Renal cortical epithelial cell (primary cell): ENCODE measurements at places on chromosomes 4 and X.

GRCh38 chrX:103148075-103148474 is 55.1 kb upstream of the NXF3 start:
- no peak for DNase-seq

DNA sequence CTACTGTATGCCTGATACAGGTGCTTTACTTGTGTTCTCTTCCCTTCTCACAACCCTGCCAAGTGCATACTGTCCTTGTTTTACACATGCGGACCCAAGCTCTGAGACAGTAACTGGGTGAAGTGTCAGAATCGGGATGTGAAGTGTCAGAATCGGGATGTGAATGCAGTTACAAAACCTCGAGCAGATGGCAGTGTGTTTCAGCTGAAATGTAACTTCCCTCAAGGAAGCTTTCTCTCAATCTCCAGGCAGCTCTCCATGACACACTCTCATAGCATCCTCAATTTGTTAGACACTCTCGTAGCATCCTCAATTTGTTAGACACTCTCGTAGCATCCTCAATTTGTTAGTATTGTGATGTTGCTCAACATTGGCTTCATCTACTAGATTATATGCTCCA is 1.1 kb upstream of the HPSE start:
- no peak for DNase-seq

- no peak for DNase-seq
These were observed 62.5 kb downstream of the PJA1 start for GRCh38 chrX:69102612-69103194.

GRCh38 chrX:42832764-42833549 is 55.0 kb upstream of the PPP1R2C start:
- peak; percentile 32 for DNase-seq

GRCh38 chr4:127783026-127783769 is 1.1 kb downstream of the HSPA4L start:
- peak; percentile 62 for DNase-seq

DNA sequence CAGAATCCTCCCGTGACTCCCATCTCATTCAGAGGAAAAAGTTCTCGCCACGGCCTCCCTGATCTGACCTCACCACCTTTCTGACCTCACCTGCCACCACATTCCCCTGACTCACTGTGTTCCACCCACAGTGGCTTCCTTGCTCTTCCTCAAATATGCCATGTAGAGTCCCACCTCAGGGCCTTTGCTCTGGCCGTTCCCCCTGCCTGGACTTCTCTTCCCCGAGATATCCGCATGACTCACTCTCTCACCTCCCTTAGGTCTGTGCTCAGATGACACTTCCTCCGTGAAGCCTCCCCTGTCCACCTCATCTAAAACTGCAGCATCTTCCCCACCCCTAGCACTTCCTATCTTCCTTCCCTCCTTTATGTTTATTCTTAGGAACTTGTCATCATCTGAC is 7.2 kb upstream of the TSPYL2 start:
- DNase-seq: no peak

GRCh38 chr4:137359691-137360315 is 172.5 kb downstream of the PCDH18 start:
- DNase-seq: no peak

- no peak for DNase-seq
These were observed 126.9 kb upstream of the GIMD1 start for GRCh38 chr4:106495476-106495875.

DNA sequence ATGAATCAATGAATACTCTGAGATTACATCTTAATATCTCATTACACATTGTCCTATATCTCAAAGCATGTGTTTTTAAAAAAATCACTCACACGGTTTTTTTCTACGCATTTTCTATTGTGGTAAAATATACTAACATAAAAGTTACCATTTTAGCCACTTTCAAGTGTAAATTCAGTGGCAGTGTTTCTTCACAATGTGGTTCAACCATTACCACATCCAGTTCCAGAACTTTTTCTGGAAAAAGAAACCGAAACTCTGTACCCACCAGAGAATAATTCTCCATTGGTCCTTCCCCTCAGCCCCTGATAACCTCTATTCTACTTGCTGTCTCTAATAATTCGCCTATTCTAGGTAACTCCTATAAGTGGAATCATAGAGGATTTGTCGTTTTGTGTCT is 35.3 kb upstream of the ACSL1 start:
- DNase-seq: no peak

- no peak for DNase-seq
These were observed 4.1 kb downstream of the PRIMPOL start for GRCh38 chr4:184653650-184654049.

DNA sequence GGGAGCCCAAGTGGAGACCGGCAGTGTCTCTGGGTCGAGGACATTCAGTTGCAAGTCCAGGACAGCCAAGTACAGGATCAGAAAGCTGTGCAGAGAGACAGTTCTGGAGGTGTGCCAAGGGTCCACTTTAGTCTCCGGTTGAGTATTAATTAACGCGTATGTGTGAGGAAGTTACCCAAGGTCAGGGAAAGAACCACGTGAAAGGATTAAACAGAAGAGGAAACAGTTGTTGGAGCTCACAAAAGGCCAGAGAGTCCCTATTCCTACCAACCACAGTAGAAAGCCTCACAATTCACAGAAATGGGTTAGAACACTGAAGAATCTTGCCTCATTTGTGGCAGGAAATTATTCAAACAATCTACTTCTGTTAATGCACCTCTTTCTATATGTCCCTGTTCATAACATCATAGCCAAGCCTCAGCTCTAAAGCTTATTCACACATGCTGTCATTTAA is 17.9 kb upstream of the NSUN7 start:
- peak; percentile 82 for DNase-seq

DNA sequence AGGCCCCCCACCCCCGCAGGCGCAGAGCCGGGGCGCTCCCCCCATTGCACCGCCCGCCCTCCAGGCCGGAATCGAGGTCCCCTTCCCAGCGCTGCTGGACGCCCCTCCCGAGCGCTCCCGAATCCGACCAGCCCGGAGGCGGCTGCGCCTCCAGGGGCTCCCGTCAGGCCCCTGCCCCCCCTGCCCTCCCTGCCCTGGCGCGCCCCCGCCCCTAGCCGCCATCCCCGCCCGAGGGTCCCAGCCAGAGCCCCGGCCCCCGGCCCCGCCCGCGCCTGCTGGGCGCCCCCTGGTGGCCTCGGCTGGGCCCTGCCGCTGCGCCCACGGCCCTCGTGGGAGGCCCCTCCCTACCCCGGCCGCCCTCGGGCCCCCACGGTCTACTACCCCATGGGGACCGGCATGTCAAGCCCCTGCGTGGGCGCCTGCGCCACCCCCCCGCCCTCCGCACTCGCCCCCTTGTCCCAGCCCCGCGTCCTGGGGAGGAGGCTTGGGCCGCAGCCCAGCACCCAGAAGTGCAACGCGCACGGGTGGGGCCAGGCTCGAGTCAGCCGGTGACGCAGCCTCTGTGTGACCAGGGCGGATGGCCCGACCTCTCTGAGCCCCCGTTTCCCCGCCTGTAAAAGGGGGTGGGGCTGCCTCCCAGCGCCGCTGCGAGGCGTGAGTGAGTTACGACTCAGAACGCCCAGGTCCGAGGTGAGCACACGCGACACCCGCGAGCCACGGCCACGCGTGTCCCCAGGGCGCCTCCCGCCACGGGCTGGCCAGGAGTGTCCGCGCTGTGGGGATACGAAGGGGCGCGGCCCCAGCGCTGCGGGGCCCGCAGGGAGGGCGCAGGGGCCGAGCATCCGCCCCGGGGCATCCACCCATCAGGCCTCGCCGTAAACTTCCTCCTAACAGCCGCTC is 104.9 kb downstream of the FAM53A start:
- DNase-seq: no peak

DNA sequence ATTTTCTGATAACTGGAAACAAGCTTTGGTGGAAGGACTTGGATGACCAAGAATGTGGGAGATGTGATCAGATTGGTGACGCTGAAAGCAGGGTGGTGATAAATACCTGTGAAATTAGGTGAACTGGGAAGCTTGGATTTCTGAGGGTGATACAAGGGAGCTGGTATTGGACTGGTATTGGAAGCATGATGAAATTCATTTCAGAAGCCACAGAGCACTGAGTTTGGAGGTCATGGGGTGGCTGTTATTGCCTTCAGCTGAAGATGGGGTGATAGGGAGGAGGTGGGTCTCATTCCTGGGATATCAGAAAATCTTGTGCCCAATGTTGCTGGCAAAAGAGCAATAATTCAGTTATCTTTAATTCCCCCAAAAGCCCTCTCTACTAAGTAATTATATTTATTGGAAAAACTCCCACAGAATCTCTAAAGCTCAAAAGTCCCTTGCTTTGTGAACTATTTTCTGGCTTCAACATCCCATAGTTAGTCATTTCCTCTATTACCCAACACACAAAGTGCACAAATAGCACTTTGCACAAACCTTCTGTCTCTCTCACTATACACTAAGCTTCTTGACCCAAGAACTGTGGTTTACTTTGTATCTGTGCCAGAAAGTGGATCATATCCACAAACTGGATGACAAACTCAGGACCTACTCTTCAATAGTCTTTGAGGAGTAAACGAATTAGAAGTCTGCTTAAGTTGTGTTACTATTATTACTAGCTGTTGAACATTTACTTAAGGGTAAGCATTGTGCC is 23.1 kb upstream of the CAMK2D start:
- DNase-seq: peak; percentile 99

- peak; percentile 74 for DNase-seq
These were observed 40.0 kb downstream of the HHIP start for GRCh38 chr4:144685911-144686310.

GRCh38 chr4:64682946-64683345 is 273.7 kb upstream of the TECRL start:
- DNase-seq: peak; percentile 18

GRCh38 chr4:153204728-153205648 is 745 bp downstream of the TRIM2 start:
- DNase-seq: peak; percentile 89

- DNase-seq: no peak
These were observed 602.4 kb upstream of the CPEB2 start for GRCh38 chr4:14399848-14400247.

GRCh38 chr4:149676076-149676475 is 139.6 kb downstream of the IQCM start:
- DNase-seq: no peak

DNA sequence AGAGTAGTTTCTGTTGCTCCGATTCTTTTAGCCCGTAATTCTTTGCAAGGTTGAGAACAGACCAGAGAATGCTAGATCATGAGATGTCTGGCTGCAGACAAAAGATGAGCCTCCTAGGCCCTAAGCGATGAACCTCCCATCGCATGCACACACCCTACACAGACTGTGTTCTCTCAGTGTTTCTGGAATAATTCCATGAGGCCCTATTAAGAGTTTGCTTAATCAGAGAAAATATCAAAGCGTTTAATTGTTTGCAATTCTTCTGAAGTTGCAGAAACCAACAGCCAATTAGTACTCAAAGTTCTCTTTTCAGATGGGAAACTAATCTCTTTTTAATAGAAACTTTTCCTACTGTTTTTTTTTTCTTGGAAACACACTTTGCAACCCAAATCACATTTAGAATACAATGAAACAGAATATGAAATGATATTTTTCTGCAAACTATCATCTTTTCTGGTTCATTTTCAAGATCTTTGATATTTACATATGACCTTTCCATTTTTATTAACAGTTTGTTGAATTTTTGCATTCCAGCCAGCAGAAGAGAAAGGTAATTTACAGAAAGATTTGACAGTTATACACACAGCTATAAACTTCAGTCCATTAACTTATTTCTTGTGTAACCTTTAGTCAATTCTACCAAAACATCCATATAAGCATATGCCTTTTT is 1525.6 kb downstream of the ARAP2 start:
- DNase-seq: no peak

GRCh38 chr4:101938836-101939235 is 148.3 kb downstream of the BANK1 start:
- no peak for DNase-seq

DNA sequence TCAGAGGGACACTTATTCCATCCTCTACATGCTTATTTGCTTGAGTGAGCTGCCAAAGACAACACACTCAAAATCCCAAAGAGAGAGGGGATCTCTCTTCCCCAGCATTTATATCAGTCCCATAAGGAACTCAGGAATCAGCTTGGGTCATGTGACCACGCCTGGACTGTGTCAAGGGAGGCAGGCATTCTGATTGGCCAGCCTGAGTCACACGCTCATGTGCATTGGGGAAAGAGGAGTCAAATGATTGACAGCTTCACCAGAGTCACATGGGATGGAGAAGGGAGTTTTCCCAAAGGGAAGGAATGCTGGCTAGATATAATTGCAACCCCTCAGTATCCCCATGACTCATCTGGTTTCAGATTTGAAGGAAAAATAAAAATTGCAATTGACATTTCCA is 49.0 kb downstream of the RWDD4 start:
- peak; percentile 22 for DNase-seq

- DNase-seq: peak; percentile 67
These were observed 545 bp downstream of the ABCE1 start for GRCh38 chr4:145098675-145099037.

DNA sequence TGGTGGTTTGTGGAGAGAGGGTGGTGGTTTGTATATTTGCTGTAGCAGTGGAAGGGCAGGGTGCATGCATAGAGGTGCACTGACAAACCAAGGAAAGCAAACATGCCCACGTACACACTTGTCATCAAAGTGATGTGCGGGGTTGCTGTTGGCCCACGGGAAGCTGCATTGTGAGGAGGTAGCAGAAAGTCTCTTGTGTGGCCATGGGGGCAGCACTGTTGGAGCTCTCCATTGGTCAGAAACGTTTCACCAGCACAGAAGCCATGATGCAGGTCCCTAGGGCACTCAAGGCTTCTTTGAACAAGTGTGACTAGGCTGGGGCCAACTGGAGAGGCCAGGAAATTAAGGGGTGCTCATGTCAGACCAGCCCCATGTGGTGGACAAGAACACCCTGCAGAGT is 174.8 kb upstream of the KLF8 start:
- DNase-seq: no peak

- no peak for DNase-seq
These were observed 2.8 kb downstream of the NKX6-1 start for GRCh38 chr4:84496331-84496705.

- DNase-seq: peak; percentile 33
These were observed 11.2 kb upstream of the TMEM154 start for GRCh38 chr4:152690706-152691651.

- DNase-seq: no peak
These were observed 267.9 kb downstream of the TLL1 start for GRCh38 chr4:166140951-166141350.

GRCh38 chrX:37353646-37354045 is 4.5 kb downstream of the PRRG1 start:
- DNase-seq: peak; percentile 6

- DNase-seq: no peak
These were observed 19.0 kb downstream of the GAB3 start for GRCh38 chrX:154731881-154732280.

- no peak for DNase-seq
These were observed 177.2 kb downstream of the TSPAN5 start for GRCh38 chr4:98481167-98481566.

GRCh38 chr4:16067515-16067914 is 16.3 kb downstream of the PROM1 start:
- DNase-seq: no peak

DNA sequence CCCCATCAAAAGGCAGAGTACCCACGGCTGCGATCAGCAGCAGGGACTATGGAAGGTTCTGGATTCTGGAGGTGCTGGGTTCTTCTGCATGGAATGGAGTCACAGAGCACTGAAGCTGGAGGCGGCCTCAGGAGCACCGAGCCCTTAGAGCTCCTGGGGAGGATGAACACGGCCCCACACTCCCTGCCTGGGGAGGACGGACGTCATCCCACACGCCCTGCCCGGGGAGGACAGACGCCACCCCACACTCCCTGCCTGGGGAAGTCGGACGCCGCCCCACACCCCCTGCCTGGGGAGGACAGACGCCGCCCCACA is 9.9 kb downstream of the LRPAP1 start:
- DNase-seq: no peak

GRCh38 chr4:81356621-81357020 is 115.1 kb downstream of the RASGEF1B start:
- DNase-seq: no peak

- DNase-seq: no peak
These were observed 10.0 kb downstream of the TXLNG start for GRCh38 chrX:16796298-16796697.

GRCh38 chrX:65862638-65863037 is 177.2 kb downstream of the VSIG4 start:
- DNase-seq: no peak
